ENCODE measurements at places on chromosomes 5 and 9.

GRCh38 chr9:82132024-82132423, 143.5 kb downstream of the SPATA31D1 start:
- no peak for DNase-seq

GRCh38 chr9:76101075-76101474, 210.6 kb downstream of the PCSK5 start:
- DNase-seq = no peak

GRCh38 chr9:130448035-130448624, 3.4 kb downstream of the ASS1 start:
- peak; percentile 48 for DNase-seq

GRCh38 chr5:14996997-14997396, 125.4 kb upstream of the ANKH start:
- DNase-seq = no peak

DNA sequence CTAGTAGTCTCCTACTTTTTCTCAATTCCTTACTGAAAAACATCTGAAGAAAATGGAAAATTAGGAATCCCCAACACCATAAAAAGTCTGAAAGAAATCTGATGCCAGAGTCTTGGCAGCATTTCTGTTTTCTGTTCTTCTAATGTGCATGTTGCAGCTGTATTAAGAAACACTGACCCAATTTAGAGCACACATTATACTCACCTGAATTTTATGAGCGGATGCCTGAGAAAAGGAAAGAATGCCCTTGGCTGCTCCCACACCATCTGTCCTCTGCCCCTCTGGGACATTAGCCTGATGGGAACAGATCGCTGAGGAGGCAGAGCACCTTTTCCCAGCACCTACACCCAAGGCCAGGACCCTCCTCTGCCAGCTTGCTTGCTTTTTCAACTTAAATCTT, 14.1 kb upstream of the ANP32B start:
- no peak for DNase-seq

DNA sequence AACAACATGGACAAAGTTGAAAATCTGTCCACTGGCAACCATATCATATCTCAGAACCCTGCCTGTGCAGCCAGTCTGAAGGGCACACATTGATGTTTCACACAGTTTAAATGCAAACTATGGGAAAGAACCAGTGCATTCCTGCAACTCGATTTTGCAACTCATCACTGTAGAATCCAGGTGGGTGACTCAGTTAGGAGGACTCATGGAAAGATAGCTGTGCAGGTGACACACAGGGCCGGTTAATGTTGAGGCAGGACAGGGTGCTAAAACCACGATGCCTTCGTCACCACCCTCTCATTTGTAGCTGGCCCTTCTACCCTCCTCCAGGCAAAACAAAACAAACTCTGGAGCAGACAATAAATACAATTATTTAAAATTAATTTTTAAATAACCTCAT, 62.8 kb downstream of the TLE1 start:
- DNase-seq = no peak

DNA sequence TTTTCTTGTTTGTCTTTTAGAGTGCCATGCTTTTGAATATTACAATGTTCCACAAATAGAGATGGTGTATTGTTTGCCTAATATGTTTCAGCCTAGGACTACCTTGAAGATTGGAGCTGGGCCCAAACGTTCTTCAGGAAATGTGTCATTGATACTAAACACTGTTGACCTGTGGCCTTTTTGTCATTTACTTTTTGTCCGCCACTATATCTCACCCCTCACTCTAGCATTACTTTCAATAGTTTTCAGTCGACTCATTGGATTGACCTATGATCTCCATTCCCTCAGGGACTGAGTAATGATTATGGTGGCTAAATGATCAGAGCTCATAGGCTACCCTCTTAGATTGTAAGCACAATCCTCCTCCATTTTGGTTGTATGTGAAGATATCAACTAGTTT, 115.8 kb downstream of the NUDT12 start:
- DNase-seq = no peak

- DNase-seq = no peak
These were observed 21.4 kb downstream of the GOLGA2 start for GRCh38 chr9:128254362-128254761.

- DNase-seq = peak; percentile 18
These were observed 556 bp downstream of the PCDHGC3 start for GRCh38 chr5:141476132-141476911.

All from stimulated activated naive CD8-positive, alpha-beta T cell treated with anti-CD3 and anti-CD28 coated beads, Interleukin-15, amount 100 ng/mL, for 72 hours (primary cell).